Glutamatergic neuron (in vitro differentiated cells): ENCODE measurements at places on chromosomes 7 and 10. TPM values are rescaled to one million over a fixed set of nuclear protein-coding genes. Genes with fewer than 3 reads are reported as not detected.
A peak's percentile ranks its signal among the peaks of the same experiment; 100 is the strongest.

- H3K36me3 ChIP-seq = no peaks in the 10 kb centered on the region
- no peaks in the 10 kb centered on the region for H3K27me3 ChIP-seq
- peaks cover 16% of the 10 kb centered on the region for H3K4me1 ChIP-seq
- H3K4me3 ChIP-seq = no peak overlapping the region
- DNase-seq = no peak
Observed at GRCh38 chr7:92613214-92613613, 23.0 kb upstream of the FAM133B start.

Gene SKIDA1
- 1.3 TPM for total RNA-seq

GRCh38 chr10:128877936-128878335 is 589.1 kb upstream of the MGMT start:
- no peaks in the 10 kb centered on the region for H3K27me3 ChIP-seq
- H3K4me3 ChIP-seq = no peak overlapping the region
- H3K27ac ChIP-seq = no peak overlapping the region
- H3K36me3 ChIP-seq = no peaks in the 10 kb centered on the region
- DNase-seq = no peak

GRCh38 chr10:133237588-133238465 is at the start of gene VENTX:
Gene VENTX, plus strand, starts transcription at chr10:133237855. Its CDS starts 60 bp downstream, at chr10:133237915.
- DNase-seq = peak; percentile 67
- H3K36me3 ChIP-seq = no peaks in the 10 kb centered on the region
- H3K27ac ChIP-seq = peak within 1 kb of the TSS; percentile 33
- H3K27me3 ChIP-seq = peaks cover 16% of the 10 kb centered on the region

DNA sequence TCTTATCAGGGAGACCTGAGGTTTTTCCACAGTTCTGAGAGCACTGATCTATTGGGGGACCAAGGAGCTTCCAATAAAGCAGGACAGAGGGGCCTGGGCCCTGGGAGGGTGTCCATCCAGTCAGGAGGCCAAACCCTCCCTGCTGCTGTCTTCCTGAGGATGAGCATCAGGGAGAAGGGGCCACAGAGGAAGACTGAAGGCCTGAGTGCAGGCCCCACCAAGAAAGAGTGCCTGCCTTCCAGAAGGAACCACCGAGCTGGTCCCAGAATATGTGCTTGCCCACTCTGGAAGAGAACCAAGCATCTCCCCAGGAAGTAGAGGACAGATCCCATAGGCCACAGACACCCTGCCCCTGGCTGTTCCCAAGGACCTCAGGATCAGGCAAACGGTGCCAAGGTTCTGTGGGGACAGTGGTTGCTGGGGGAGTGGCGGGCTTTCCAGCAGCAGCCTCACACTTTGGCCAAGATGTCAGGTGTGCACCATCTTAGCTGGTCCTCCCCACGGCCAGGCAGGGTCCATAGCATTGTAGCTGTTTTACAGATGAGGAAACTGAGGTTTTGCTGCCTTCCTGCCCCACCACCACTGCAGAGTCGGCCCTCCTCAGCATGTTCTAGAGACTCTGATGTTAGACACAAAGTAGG is 199.4 kb downstream of the GRID1 start:
- no peak overlapping the region for H3K27ac ChIP-seq
- peaks cover 2% of the 10 kb centered on the region for H3K27me3 ChIP-seq
- DNase-seq = no peak
- no peaks in the 10 kb centered on the region for H3K36me3 ChIP-seq
- no peak overlapping the region for H3K4me3 ChIP-seq
- H3K4me1 ChIP-seq = peaks cover 6% of the 10 kb centered on the region

GRCh38 chr10:114239117-114239993 is at the start of gene VWA2:
Gene VWA2, plus strand, starts transcription at chr10:114239254. Its CDS starts 9,460 bp downstream, at chr10:114248714.
- no peaks in the 10 kb centered on the region for H3K4me1 ChIP-seq
- peaks cover 5% of the 10 kb centered on the region for H3K27me3 ChIP-seq
- no peaks in the 10 kb centered on the region for H3K36me3 ChIP-seq
- no peak within 1 kb of the TSS for H3K27ac ChIP-seq

DNA sequence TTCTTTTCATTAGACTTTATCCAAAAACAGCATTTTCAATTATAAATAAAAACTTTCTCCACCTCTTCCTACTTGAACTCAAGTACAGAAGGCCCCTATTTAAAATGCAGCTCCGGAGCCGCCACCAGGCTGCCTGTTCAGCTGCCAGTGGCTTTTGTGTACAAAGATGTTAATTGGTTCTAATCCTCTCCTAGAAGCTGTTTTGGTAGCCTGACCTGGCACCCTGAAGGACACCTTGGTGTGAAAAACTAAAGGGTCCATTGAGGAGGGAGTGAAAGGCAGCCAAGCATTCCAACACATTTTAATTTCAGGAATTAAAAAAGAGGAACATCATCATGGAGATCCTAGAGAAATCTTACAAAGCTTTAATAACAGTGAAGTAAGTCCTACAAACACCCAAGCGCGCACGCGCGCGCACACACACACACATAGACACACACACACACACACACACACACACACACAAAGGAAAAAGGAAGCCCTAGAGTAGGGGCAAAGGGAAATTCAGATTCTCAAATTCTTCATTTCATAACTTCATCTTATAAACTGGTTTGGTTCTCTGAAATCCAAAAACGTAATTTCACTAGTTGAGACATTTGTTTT is 41.4 kb downstream of the VAX1 start:
- H3K27me3 ChIP-seq = no peaks in the 10 kb centered on the region
- H3K27ac ChIP-seq = peak overlapping the region; percentile 12
- no peak for DNase-seq
- H3K4me3 ChIP-seq = no peak overlapping the region
- H3K36me3 ChIP-seq = no peaks in the 10 kb centered on the region

Gene GIMAP8
- total RNA-seq = not detected

Gene AQP1
- total RNA-seq = not detected

- H3K4me1 ChIP-seq = peaks cover 13% of the 10 kb centered on the region
- H3K27ac ChIP-seq = no peak overlapping the region
- H3K4me3 ChIP-seq = no peak overlapping the region
- H3K36me3 ChIP-seq = no peaks in the 10 kb centered on the region
- H3K27me3 ChIP-seq = peaks cover 6% of the 10 kb centered on the region
Observed at GRCh38 chr7:1454542-1454941, 4.7 kb downstream of the MICALL2 start.

- no peak overlapping the region for H3K4me3 ChIP-seq
- no peak for DNase-seq
- no peaks in the 10 kb centered on the region for H3K36me3 ChIP-seq
- H3K4me1 ChIP-seq = no peaks in the 10 kb centered on the region
Observed at GRCh38 chr10:14485986-14486385, 155.3 kb upstream of the FRMD4A start.

GRCh38 chr10:50464004-50464409 is 159.7 kb downstream of the SGMS1 start:
- no peak for DNase-seq
- H3K4me1 ChIP-seq = peaks cover 2% of the 10 kb centered on the region
- H3K36me3 ChIP-seq = no peaks in the 10 kb centered on the region
- no peak overlapping the region for H3K27ac ChIP-seq
- H3K27me3 ChIP-seq = no peaks in the 10 kb centered on the region

GRCh38 chr10:80252296-80252887 is 37.1 kb downstream of the MAT1A start:
- H3K4me3 ChIP-seq = no peak overlapping the region
- no peak overlapping the region for H3K27ac ChIP-seq
- H3K27me3 ChIP-seq = peaks cover 1% of the 10 kb centered on the region
- peaks cover 7% of the 10 kb centered on the region for H3K36me3 ChIP-seq

DNA sequence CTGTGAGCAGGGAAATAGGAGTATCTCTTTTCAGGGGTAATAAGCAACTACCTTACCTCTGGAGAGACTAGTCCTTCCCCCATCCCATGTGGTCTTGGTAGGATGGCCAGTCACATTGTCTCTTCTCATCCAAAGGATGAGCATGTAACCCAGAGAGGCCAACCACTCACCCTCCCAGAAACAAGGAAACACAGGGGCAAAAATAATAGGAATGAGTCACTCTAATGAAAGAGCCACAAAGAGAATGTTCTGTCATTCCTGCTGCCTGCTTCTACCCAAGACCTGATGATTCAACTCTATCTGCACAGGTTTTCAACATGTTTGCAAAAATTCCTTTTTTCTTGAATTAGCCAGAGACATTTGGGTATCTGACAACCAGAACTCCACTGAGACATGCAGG is 99.3 kb upstream of the NFE2L3 start:
- no peak overlapping the region for H3K27ac ChIP-seq
- DNase-seq = no peak
- H3K4me3 ChIP-seq = no peak overlapping the region

GRCh38 chr10:109988212-109988596 is 19.6 kb upstream of the ADD3 start:
- H3K4me3 ChIP-seq = no peak overlapping the region
- H3K4me1 ChIP-seq = no peaks in the 10 kb centered on the region
- no peaks in the 10 kb centered on the region for H3K27me3 ChIP-seq
- H3K27ac ChIP-seq = no peak overlapping the region

Gene ADRA2A
- total RNA-seq = 0.32 TPM

Gene NFE2L3
- total RNA-seq = 42.1 TPM

- H3K36me3 ChIP-seq = no peaks in the 10 kb centered on the region
- H3K27me3 ChIP-seq = peaks cover 13% of the 10 kb centered on the region
- H3K27ac ChIP-seq = no peak overlapping the region
- H3K4me1 ChIP-seq = no peaks in the 10 kb centered on the region
- no peak overlapping the region for H3K4me3 ChIP-seq
Observed at GRCh38 chr10:47332371-47332770, 10.1 kb downstream of the GDF2 start.

Gene OIT3
- not detected for total RNA-seq

GRCh38 chr10:82420001-82420400 is 545.0 kb downstream of the NRG3 start:
- no peaks in the 10 kb centered on the region for H3K36me3 ChIP-seq
- H3K4me1 ChIP-seq = peaks cover 7% of the 10 kb centered on the region
- H3K27me3 ChIP-seq = no peaks in the 10 kb centered on the region

- H3K4me1 ChIP-seq = peaks cover 3% of the 10 kb centered on the region
- H3K27ac ChIP-seq = no peak overlapping the region
- H3K36me3 ChIP-seq = no peaks in the 10 kb centered on the region
- H3K27me3 ChIP-seq = peaks cover 1% of the 10 kb centered on the region
Observed at GRCh38 chr10:97408496-97408992, 7.4 kb upstream of the RRP12 start.

GRCh38 chr7:91080351-91080750 is 183.9 kb upstream of the FZD1 start:
- H3K27ac ChIP-seq = no peak overlapping the region
- no peaks in the 10 kb centered on the region for H3K36me3 ChIP-seq
- peak overlapping the region; percentile 16 for H3K4me3 ChIP-seq
- DNase-seq = peak; percentile 59
- H3K27me3 ChIP-seq = peaks cover 3% of the 10 kb centered on the region
- peaks cover 10% of the 10 kb centered on the region for H3K4me1 ChIP-seq

DNA sequence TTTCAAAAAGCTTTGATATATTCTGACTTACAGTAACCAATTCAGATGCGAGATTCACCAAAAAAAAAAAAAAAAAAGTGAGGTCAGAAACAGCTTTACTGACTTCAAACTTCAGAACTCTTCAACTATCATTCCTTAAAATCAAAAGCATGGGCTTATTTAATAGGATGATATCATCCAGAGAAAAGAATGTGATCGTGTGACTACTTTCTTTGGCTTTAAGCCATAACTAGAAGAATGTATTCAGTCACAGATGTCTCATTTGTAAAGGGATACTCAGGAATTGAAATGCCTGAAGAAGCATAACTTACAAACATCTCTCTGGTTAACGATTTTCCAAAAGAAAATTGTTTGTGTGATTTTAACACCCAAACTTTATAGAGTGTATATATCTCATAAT is 11.5 kb downstream of the TPK1 start:
- no peaks in the 10 kb centered on the region for H3K36me3 ChIP-seq
- H3K27me3 ChIP-seq = no peaks in the 10 kb centered on the region
- no peak overlapping the region for H3K27ac ChIP-seq
- no peaks in the 10 kb centered on the region for H3K4me1 ChIP-seq
- no peak for DNase-seq

Gene SPOCK2
- 362 TPM for total RNA-seq

DNA sequence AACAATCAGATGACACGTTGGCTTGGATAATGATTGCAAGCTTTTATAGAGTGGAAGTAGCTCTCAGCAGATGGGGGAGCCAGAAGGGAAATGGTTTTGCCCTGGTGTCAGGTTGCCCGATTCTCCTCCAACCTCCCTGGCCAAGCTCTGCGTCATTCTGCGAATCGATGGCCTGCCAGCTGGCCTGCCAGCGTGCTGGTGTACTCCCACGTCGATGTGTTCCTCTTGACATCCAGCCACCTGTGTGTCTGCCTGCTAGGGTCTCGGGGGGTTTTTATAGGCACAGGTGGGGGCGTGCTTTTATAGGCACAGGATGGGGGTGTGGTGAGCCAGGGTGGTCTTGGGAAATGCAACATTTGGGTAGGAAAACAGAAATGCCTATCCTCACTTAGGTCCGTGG is 4.6 kb downstream of the NET1 start:
- DNase-seq = peak; percentile 92
- peak overlapping the region; percentile 74 for H3K4me3 ChIP-seq
- H3K4me1 ChIP-seq = peaks cover 16% of the 10 kb centered on the region
- H3K27ac ChIP-seq = no peak overlapping the region

- peaks cover 7% of the 10 kb centered on the region for H3K36me3 ChIP-seq
- peak; percentile 3 for DNase-seq
- H3K27ac ChIP-seq = no peak overlapping the region
Observed at GRCh38 chr10:122561212-122561611, 658 bp downstream of the DMBT1 start.

GRCh38 chr10:18332048-18332447 is 191.8 kb downstream of the CACNB2 start:
- no peak overlapping the region for H3K27ac ChIP-seq
- peaks cover 10% of the 10 kb centered on the region for H3K4me1 ChIP-seq
- no peaks in the 10 kb centered on the region for H3K36me3 ChIP-seq
- H3K4me3 ChIP-seq = no peak overlapping the region
- H3K27me3 ChIP-seq = peaks cover 2% of the 10 kb centered on the region

GRCh38 chr10:7260412-7260900 is 150.4 kb downstream of the SFMBT2 start:
- H3K27me3 ChIP-seq = no peaks in the 10 kb centered on the region
- H3K36me3 ChIP-seq = no peaks in the 10 kb centered on the region

Gene ARID5B
- 1.1 TPM for total RNA-seq

- H3K36me3 ChIP-seq = no peaks in the 10 kb centered on the region
- H3K4me1 ChIP-seq = no peaks in the 10 kb centered on the region
- no peak overlapping the region for H3K4me3 ChIP-seq
- H3K27ac ChIP-seq = no peak overlapping the region
- DNase-seq = no peak
- no peaks in the 10 kb centered on the region for H3K27me3 ChIP-seq
Observed at GRCh38 chr7:19762631-19763030, 10.8 kb downstream of the TMEM196 start.

DNA sequence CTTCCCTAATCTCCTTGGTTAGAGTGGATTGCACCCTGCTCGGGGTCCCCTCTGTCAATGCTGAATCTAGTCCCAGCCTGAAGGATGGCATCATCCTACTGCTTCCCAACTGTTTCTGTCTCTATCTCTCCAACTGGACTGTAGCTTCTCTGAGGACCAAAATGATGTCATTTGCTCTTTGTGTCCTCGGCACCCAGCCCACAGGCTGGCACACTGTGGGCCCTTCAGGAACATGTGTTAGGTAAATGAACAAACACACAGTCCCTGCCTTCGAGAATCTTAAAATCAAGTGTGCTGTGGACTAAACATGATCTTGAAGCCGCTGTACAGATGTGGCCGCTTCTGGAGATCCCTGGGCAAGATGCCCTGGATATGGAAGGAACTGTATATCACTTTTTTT is 5.0 kb upstream of the CDH23 start:
- DNase-seq = no peak
- H3K27me3 ChIP-seq = peaks cover 9% of the 10 kb centered on the region
- no peaks in the 10 kb centered on the region for H3K36me3 ChIP-seq
- no peak overlapping the region for H3K4me3 ChIP-seq

Gene NEUROD6
- total RNA-seq = not detected

- H3K27ac ChIP-seq = no peak overlapping the region
- peaks cover 9% of the 10 kb centered on the region for H3K27me3 ChIP-seq
- peaks cover 31% of the 10 kb centered on the region for H3K4me1 ChIP-seq
- H3K36me3 ChIP-seq = peaks cover 9% of the 10 kb centered on the region
- no peak for DNase-seq
Observed at GRCh38 chr7:137882261-137882668, 35.5 kb upstream of the DGKI start.
